ENCODE measurements at places on chromosomes 2 and 18. TPM values are rescaled to one million over a fixed set of nuclear protein-coding genes. Genes with fewer than 3 reads are reported as not detected.

CXCR4 gene
- 30.5 TPM for total RNA-seq

ALK gene
- not detected for total RNA-seq

C2orf66 gene
- 0.07 TPM for total RNA-seq

HOXD3 gene
- not detected for total RNA-seq

SLC39A6 gene
- 21.8 TPM for total RNA-seq

IL37 gene
- total RNA-seq, result not detected

CRYGD gene
- not detected for total RNA-seq

ZCCHC2 gene
- 24.2 TPM for total RNA-seq

IMMT gene
- total RNA-seq, result 67.0 TPM

- no peak for DNase-seq
Observed at GRCh38 chr2:154693741-154694340, 4.7 kb upstream of the KCNJ3 start.

DNA sequence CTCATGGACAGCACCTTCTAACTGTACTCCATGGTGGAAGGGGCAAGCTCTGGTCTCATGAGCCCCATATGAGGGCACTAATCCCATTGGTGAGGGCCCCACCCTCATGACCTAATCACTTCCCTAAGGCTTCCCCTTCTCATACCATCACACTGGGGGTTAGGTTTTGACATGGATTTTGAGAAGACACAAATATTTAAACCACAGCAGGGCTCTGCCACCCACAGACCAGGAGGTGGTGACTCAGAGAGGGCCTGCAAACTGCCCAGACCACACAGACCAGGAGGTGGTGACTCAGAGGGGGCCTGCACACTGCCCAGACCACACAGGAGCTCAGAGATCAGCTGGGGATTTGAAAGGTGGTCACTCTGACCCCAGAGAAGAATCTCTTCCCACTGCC is 222.0 kb downstream of the KLHL29 start:
- no peak for DNase-seq

- no peak for DNase-seq
Observed at GRCh38 chr2:162369551-162369950, 25.6 kb downstream of the GCA start.

- DNase-seq, result no peak
Observed at GRCh38 chr2:893311-893710, 57.3 kb upstream of the SNTG2 start.

DNA sequence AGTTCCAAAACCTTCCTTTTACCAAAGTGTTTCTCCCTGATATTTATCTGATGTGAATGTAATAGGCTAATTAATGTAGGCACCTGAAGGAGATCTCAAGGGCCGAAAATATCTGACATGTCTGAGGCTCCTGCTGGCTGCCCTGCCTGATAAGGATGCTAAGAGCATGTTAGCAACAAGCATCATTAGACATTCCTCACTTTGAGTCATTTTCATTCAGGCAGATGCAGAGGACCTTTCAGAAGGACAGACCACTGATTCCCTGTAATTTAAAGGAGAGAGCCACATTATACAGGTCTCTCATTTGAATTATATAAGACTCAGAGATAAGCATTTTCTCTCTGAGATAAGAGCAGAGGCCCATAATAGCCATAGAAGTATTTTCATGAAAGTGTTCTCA is 222.4 kb upstream of the NCKAP5 start:
- DNase-seq, result no peak

- DNase-seq, result no peak
Observed at GRCh38 chr2:237574467-237574866, 8.1 kb downstream of the PRLH start.

GRCh38 chr2:157559061-157559460 is 69.6 kb downstream of the ACVR1C start:
- no peak for DNase-seq

GRCh38 chr2:158507141-158507540 is 50.4 kb downstream of the PKP4 start:
- no peak for DNase-seq

DNA sequence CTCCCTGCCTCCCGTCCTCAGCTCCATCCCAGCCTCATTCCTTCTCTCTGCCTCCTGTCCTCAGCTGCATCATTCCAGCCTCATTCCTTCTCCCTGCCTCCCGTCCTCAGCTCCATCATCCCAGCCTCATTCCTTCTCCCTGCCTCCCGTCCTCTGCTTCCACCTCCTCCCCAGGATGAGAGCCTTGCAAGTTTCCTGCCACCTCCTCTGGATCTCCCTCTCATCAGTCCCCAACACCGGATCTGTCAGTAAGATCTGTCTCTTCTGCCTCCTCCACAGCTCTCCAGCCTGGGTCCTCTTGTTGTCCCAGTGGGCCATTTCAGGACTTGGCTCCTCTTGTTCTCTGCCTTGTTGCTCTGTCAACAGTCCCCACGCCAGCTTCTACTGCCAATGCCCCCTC is 130.9 kb downstream of the NDUFA10 start:
- no peak for DNase-seq

DNA sequence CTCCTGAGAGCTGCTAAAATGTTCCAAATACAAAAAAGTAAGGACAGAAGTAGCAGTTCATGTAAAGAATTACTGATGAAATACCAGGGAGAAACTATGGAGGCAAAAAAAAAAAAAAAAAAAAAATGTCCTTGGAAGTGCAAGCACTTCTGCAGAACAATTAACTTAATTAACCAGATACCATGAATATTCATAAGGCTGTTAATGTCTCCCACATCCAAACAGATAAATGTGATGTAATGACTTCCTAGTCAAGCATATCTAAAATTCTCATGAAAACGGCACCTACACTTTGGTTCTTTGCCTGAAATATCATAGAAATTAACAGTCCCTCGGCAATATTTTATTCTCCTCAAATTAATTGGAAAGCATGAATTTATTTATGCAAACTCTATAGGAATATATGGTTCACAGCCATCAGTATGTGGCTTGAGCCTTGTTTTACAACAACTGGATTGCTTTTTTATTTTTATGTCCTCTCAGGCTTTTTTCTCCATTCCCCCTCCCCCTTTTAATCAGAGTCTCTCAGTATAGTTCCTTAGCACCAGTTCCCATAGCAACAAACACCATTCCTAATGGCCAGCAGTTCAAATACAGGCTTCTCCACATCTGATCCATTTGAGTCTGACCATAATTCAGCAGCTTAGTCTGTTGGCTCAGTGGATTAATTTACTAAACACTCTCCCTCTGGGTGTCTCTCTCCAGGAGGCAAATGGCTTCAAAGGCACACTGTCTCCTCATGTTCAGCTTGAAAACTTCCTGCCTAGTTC is 97.1 kb downstream of the ITGA4 start:
- no peak for DNase-seq

DNA sequence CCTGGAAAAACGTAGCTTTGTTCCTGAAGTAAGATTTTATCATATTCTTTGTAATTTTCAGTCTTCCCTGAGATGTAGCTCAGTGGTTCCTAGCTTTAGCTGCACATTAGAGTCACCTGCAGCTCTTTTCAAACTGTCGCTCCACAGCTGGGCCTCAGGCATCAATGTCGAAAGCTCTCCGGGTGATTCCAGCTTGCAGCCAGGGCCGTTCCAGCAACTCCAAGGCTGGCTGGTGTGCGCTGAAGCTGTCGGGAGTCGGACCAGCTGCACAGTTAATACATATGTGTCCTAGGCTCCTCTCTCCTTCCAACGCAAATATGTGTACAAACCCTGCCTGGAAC is 609 bp upstream of the ZNF2 start:
- no peak for DNase-seq

DNA sequence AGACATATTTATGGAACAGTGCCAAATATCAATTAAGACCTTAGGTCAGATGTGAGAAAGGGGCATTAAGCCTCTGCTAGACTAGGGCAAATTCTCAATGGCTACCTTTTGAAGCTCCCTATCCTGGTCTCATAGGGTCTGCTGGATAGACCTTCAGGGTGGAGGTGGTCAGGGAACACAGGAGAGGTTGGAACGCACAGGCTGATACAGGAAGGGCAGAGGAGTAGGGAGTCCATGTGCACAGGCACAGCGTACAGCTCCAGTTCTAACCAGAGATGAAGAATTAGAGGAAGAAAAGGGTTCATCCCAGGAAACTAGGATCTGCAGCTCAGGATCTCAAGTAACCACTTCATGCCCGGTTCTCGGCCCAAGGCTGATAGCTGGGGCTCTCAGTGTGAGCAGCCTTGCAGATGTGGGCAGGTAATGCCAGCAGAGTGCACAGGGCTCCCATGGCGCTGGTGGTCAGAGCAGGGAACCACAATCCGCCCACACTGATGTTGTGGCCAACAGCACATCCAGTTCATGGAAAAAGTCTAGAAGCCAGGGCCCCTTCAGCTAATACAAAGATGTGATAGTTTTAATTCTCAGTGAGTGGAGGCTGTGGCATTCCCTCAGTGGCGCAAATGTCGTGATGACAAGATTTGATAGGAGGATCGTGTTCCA is 3.4 kb upstream of the EVA1A start:
- no peak for DNase-seq

- no peak for DNase-seq
Observed at GRCh38 chr2:59594671-59595222, 958.7 kb downstream of the BCL11A start.

DNA sequence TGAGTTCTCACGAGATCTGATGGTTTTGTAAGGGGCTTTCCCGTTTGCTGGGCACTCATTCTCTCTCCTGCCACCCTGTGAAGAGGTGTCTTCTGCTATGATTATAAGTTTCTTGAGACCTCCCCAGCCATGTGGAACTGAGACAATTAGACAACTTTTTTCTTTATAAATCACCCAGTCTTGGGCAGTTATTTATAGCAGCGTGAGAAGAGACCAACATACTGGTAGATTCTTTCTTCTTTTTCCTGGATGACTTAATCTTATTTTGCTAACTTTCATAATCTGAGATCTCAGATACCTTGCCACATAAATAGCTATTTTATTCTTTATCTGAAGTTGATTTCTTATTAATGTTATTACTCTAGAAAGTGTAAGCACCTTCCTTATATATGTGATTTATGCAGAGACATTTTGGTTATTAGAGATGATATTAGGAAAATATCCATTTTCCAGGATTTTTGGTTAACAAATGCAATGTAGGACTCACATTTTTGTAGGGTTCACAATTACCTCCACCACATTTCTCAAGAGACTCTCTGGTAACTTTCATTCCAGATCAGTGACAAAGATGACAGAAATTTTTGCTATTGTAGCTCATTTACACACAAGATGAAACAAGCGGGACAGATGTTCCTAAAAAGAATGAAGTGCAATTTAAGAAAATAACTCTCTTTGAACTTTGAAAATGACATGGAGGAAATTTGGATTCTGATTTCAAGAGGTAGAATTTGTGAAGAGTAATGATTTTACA is 97.9 kb upstream of the RND3 start:
- DNase-seq, result no peak

GRCh38 chr2:85053802-85054201 is 79.4 kb upstream of the TCF7L1 start:
- DNase-seq, result no peak

DNA sequence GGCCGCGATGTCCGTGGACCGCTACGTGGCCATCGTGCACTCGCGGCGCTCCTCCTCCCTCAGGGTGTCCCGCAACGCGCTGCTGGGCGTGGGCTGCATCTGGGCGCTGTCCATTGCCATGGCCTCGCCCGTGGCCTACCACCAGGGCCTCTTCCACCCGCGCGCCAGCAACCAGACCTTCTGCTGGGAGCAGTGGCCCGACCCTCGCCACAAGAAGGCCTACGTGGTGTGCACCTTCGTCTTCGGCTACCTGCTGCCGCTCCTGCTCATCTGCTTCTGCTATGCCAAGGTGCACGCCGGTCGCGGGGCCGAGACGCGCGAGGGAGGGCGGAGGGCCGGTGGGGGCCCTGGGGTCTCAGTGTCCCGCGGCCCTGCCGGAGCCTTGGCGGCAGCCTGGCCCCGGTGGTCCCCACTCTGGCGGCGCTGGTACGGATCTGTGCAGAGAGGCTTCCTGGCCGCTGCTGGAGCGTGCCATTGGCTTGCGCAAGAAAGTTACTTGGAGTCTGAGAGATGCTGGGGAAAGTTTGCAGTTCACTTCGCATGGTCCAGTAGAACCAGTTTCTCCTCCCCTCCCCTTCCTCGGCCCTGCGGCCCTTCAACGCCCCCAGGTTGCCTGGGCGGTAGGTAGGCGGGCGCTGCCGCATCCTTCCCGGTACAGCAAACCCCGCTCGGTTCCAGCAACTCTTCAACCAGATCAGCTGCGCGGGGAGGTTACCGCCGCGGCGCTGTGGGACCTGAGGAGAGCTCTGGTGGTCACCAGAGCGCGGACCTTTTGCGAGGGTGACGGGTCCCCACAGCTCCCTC is 1.5 kb downstream of the GALR1 start:
- DNase-seq, result no peak

- DNase-seq, result no peak
Observed at GRCh38 chr2:109348671-109349502, 219.9 kb downstream of the SH3RF3 start.

GRCh38 chr2:160292225-160292624 is 92.2 kb upstream of the ITGB6 start:
- no peak for DNase-seq

- no peak for DNase-seq
Observed at GRCh38 chr2:203728321-203728720, 21.9 kb downstream of the CD28 start.

GRCh38 chr2:14524803-14525080 is 107.8 kb upstream of the LRATD1 start:
- no peak for DNase-seq

DNA sequence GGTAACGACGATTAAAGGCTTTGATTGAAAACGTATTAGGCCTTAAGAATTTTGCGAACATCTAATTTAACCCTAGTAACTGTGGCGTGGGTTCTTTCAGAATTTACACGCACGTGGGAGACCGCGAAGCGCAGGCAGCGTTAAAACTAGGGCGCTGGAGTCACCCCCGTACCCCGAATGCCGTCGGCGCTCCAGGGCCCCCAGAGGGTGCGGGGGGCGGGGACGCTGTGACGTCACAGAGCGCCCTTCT is 673 bp upstream of the SMCHD1 start:
- no peak for DNase-seq

DNA sequence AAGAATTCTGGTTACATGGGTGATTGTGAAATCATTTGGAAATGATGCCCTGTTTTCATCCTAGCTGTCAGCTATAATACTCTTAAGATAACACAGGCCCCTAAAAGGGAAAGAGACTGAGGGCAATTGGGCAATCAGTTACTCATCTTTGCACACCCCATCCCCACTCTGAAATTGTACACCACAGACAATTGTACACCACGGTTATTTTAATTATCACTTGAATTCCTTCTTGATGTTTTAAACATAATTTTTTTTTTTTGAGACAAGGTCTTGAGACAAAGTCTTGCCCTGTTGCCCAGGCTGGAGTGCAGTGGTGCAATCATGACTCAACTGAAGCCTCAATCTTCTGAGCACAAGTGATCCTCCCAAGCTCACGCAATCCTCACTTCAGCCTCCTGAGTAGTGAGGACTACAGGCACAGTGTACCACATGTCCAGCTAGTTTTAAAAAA is 862.4 kb upstream of the ACVR2A start:
- DNase-seq, result no peak

GRCh38 chr18:58400331-58400870 is 228.5 kb downstream of the ALPK2 start:
- no peak for DNase-seq

- DNase-seq, result no peak
Observed at GRCh38 chr2:152400607-152401214, 65.7 kb downstream of the FMNL2 start.

DNA sequence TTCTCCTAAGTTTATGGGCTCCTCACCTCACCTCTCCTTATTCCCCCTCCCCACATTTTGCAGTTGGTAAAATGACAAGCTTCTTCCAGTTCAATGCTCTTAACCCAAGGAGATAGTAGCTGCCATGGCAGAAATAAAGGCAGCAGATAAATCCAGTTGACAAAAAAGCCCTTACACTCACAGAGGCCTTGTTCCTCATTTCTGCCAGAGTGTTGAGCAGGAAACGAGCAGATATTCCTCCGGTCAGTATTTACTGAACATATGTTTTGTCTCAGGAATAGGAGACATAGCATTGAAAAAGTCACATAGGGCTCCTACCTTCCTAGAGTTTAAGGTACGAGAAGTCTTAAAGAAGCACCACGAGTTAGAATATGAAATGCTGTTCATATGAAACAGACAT is 493.7 kb upstream of the TNP1 start:
- no peak for DNase-seq

Measured in pulmonary artery endothelial cell (primary cell).